ENCODE measurements at places on chromosomes 7 and 10.

GRCh38 chr10:73368238-73368637 is 9.6 kb upstream of the CFAP70 start:
- no peak for DNase-seq

GRCh38 chr10:121926671-121927317 is 1.0 kb downstream of the ATE1 start:
- DNase-seq, result peak; percentile 25

DNA sequence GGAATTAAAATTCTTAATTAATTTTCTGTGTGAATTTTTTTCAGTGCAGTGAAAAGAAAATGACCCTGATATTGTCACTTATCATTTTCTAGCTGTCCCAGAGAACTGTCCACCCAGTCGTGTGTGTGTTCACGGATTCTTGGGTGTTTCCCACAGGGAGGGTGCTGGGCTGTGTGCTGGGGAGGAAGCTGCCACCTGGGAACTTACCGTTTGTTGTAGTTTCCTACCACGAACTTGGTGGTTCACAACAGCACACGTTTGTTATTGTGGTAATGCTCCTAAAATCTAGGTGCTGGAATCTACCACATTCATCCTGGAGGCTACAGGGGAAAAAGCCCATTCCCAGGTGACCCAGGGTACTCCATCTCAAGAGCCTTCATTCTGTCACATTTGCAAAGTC is 276.1 kb downstream of the GLRX3 start:
- no peak for DNase-seq

DNA sequence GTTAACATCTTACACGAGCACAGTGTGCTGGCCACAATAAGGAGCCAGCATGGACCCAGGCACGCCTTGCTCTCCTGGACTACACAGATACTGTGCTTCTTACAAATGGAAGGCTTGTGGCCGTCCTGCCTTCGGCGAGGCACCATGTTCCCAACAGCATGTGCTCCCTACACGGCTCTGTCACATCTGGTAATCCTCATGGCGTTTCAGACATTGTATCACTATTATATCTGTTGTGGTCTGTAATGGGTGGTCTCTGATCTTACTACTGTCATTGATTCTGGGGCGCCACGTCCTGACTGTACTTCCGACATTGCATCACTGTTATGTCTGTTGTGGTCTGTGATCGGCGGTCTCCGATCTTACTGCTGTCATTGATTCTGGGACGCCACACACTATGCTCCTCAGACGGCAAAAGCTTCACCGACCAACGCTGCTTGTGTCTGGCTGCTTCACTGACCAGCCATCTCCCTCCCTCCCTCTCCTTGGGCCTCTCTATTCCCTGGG is 195.4 kb downstream of the MAD1L1 start:
- DNase-seq, result no peak

- DNase-seq, result no peak
These were observed 172.8 kb upstream of the IMMP2L start for GRCh38 chr7:111734954-111735660.

- no peak for DNase-seq
These were observed 148.4 kb downstream of the CREB5 start for GRCh38 chr7:28560767-28561166.

DNA sequence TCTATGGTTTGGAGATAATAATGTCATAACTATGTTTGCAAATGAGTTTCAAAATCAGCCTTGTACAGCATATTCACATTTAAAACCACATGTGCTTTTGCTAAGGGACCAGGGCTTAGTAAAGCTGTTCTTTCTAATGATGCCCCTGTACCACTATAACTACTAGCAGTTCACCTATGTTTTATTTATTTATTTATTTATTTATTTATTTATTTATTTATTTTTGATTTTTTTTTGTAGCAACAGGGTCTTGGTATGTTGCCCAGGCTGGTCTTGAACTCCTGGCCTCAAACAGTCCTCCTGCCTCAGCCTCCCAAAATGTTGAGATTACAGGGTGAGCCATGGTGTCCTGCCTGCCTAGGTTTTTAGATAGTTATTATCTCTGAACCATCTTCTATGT is 96.9 kb downstream of the CFAP58 start:
- no peak for DNase-seq

GRCh38 chr7:6637544-6638229 is 569 bp downstream of the ZNF316 start:
- no peak for DNase-seq

- no peak for DNase-seq
These were observed 37.5 kb downstream of the NT5C2 start for GRCh38 chr10:103155471-103156085.

- DNase-seq, result no peak
These were observed 259.5 kb upstream of the LRRN3 start for GRCh38 chr7:110831419-110831818.

GRCh38 chr7:120370954-120371353 is 98.0 kb downstream of the KCND2 start:
- DNase-seq, result no peak

DNA sequence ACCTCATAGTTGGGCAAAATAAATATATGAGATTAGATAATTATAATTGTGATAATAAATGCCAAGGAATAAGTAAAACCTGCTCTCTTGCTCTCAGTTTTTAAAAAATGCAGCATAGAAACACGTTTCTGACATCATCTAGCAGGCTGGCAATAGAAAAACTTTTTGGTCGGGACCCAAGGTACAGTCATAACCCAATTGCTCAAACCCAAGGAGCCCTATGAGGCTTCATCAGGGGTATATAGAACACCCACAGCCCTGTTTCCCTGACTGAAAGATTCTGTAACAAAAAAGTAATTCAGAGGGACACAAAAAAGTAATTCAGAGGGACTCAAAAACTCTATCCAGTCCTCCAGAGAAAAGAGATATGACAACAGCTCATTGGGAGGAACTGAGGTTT is 3.8 kb downstream of the PDE1C start:
- DNase-seq, result no peak

DNA sequence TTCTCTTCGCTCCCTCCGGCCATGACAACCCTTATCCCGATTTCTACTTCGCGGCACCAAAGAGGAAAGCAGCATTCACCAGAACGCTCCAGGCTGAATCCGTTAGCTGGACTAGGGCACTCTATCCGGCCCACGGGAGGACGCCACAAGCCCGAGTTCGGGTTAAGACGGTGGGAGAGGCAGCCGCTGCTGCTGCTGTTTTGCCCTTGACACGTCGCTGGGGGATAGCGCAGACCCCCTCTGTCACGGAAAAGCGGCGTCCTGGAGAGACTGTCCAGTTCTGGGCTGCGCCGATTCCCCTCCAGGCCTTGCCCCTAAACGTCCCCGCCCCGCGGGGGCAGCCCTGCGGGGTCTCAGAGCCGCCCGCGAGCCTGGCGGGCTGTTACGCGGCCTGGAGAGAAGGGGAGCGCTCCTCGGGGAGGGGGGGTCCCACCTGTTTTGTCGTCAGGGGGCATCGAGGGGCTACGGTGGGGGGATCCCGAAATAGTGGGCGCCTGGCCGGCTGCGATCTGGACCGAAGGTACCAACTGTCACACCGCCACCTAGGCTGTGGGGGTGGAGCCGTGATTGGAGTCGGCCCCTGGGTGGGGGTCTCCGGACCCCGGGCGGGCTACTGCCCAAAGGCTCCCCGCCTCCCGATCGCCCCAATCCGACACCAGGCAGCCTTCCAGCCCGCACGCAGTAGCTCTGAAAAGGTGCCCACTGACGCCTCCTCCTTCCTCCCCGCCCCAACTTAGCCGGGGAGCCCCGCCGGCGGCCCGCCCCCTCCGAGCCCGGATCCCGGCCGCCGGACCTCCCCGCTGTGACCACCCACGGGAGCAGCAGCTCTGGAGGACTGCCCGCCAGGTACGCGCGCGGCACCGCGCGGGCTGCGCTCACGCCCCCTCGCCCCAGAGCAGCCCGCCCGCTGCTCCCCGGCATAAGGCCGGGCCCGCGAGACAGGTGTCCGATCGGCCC is 772 bp downstream of the SGMS1 start:
- no peak for DNase-seq

- no peak for DNase-seq
These were observed 252.0 kb downstream of the SKIDA1 start for GRCh38 chr10:21273400-21273968.

GRCh38 chr10:7085913-7086589 is 324.8 kb downstream of the SFMBT2 start:
- DNase-seq, result peak; percentile 63

- no peak for DNase-seq
These were observed 1136.8 kb upstream of the AUTS2 start for GRCh38 chr7:68461430-68461829.

- DNase-seq, result no peak
These were observed 15.7 kb downstream of the TMEM72 start for GRCh38 chr10:44926751-44927351.

DNA sequence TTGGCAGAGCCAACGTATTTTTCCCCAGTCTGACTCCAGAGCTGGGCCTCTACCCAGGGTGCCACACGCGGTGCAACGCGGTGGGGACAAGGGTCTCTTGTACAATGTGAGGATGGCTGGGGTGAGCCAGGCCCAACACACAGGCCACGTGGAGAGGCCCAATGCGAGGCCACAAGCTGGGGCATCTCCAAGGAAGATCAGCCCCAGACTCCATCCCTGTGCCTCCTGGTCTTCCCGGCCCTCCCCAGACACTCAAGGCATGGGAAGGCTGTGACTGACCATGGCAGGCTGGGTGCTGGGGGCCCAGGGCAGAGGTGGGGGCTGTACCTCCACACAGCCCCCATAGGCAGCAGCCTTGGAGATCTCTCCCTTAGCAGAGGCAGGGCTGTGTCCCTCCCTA is 135.3 kb upstream of the FAM20C start:
- no peak for DNase-seq

DNA sequence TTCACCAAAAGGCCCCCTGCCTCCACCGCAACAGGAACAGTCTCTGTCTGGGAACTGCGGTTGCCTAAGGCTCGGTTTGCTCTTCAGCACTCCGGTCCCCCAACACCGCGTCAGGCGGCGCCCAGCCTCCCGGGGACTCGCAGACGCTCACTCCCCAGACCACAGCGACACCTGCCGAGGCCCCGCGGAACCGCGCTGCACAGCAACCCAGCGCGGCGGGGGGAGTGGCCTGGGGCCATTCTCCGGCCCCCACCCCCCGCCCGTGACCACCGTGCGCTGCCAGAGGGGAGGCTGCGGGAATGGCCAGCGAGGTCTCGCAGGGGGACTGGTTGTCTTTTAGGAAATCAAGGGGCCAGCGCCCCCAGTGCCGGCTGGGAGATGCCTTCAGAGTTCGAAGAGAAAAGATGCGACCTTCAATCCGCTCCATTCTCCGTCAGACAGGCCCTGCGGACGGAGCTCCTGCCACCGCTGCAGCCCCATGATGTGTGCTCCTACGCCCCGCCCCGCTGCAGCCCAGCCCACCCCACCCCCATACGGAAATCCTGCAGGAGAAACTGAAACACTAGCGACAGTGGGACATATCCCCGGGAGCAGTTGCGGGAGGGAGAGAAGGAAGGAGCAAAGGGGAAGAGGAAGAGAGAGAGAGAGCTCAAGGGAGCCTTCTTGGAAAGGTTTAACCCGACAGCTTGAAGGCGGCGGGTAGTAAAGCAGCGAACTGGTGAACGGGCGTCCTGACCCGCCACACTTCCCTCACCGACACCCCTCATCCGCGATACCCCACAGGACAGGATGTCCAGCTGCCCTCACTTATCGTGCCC is 137.4 kb upstream of the CDCA7L start:
- peak; percentile 87 for DNase-seq
